Natural killer cell treated with Interleukin-12 subunit alpha and Interleukin-12 subunit beta and Interleukin-15 and Interleukin-18, amount 100 ng/mL, for 72 hours (primary cell): ENCODE measurements at places on chromosomes 12 and 14. TPM values are rescaled to one million over a fixed set of nuclear protein-coding genes. Genes with fewer than 3 reads are reported as not detected.

- DNase-seq, result no peak
Observed at GRCh38 chr12:71303199-71303598, 136.4 kb upstream of the LGR5 start.

The KRT77 gene
- total RNA-seq, result not detected

GRCh38 chr14:90188588-90188987 is 67.8 kb upstream of the PSMC1 start:
- DNase-seq, result no peak

GRCh38 chr12:116559162-116559935 is at the start of gene MAP1LC3B2:
MAP1LC3B2 (plus strand) TSS chr12:116559381; CDS start chr12:116575943, 16,562 bp downstream.
- peak; percentile 83 for DNase-seq

The GARIN6 gene
- total RNA-seq, result not detected

DNA sequence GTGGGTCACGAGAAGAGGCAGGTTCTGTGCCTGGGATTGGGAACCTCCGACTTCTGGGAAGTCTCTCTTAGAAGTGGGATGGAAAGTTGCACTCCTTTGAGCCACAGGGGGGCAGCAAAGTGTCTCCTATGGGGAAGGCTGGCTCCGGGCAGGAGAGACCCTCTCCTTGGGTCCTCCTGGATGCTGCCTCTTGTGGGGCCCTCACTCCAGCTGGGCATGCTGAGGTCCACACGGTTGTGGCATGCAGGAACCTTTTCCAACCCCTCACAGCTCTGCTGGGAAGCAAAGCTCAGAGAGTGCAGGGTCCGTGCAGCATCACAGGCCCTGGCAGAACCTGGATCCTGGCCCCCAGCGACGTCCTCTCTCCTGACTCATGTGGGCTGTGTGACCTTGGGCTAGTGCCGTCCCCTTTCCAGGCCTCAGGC is 17.4 kb downstream of the SDSL start:
- DNase-seq, result no peak

- peak; percentile 68 for DNase-seq
Observed at GRCh38 chr14:89245802-89246201, 171.2 kb downstream of the FOXN3 start.

- no peak for DNase-seq
Observed at GRCh38 chr12:42386308-42386707, 60.3 kb downstream of the PPHLN1 start.

DNA sequence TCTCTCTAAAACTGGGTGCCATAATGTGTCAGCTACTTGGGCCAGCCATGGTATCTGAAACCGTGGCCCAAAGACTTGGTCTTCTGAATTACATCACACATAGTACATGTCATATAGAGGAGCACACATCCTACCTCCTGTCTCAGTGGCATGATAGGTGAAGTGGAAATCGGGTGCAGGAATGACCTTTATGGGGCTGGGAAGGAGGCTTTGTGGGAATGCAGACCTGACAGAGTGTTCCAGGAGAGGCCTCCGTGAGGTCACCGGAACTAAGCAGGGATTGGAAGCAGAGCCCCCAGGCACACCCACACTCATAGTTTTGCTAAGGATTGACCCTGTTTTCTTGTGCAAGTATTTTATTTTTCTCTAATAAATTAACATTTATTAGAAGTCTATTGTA is 82.6 kb downstream of the NTF3 start:
- no peak for DNase-seq

DNA sequence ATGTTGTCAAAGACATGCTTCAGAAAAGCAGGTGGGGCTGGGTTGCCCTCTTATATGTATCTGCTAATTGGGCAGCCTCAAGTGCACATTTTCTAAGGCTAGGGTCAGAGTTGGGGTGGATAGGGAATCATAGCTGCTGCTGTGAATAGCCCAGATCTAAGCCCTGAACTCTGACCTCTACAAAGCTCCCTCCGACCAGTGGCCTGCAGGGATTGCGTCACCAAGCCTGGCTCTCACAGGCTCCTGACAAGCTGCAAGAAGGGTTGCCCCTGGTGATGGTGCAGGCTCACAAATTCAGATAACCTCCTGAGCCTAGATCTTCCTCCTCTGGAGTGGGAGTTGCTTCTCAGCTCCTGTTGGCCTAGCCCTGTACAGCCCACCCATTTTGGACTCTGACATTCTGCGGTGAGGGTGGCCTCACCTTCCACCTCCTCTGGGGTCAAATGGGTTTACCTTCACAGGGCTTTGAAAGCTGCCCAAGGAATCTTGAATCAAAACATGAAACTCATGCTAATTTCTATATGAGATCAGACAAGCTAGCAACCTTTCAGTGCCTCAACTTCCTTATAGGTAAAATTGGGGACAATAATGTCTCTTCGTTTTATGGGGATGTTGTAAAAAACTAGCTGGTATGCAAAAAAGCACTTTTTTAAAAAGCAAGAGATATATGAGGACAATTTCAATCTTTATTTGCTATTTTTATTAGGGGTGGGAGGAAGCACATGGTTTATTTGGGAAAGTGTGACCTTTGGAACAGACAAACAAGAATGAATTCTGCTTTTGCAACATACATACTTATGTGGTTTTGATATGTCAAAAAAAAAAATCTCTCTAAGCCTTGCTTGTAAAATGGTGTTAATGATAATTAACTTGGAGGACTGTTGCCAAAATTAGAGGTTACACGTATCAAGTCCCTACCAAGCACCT is 4.9 kb upstream of the SUSD6 start:
- no peak for DNase-seq

The PLEKHH1 gene
- 1.2 TPM for total RNA-seq

GRCh38 chr14:102907303-102907844 is 15.1 kb upstream of the AMN start:
- no peak for DNase-seq

The OR4K5 gene
- total RNA-seq, result not detected

GRCh38 chr12:40945772-40946171 is 242.3 kb upstream of the PDZRN4 start:
- DNase-seq, result no peak

The FOXN4 gene
- total RNA-seq, result not detected

The ZNF26 gene
- total RNA-seq, result 24.1 TPM

GRCh38 chr12:107681455-107681835 is 4.2 kb upstream of the PWP1 start:
- DNase-seq, result no peak

The SPIC gene
- not detected for total RNA-seq

DNA sequence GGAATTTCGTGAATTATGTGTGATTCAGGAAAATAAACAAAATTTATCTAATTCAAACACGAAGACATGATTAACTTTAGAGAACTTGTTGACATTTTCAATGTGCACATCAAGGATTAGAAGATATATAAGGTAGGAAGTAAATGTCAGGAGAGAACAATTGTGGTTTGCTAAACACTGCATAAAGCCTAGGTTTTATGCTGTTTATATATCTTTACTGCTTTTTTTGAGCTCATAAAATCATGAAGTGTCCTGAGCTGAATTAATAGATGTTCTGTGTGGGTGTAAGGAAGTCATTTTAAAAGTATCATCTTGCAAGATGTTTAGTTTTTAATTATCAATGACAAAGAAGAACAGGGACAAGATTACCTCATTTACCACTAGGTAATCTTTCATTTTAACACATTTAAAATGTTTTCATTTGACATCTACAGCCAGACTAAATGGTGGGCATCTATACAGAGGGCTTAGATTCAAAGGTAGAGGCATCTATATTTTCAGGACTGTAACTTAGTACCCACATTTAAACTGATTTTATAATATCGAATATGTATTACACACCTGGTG is 382.8 kb downstream of the ADAMTS20 start:
- no peak for DNase-seq

DNA sequence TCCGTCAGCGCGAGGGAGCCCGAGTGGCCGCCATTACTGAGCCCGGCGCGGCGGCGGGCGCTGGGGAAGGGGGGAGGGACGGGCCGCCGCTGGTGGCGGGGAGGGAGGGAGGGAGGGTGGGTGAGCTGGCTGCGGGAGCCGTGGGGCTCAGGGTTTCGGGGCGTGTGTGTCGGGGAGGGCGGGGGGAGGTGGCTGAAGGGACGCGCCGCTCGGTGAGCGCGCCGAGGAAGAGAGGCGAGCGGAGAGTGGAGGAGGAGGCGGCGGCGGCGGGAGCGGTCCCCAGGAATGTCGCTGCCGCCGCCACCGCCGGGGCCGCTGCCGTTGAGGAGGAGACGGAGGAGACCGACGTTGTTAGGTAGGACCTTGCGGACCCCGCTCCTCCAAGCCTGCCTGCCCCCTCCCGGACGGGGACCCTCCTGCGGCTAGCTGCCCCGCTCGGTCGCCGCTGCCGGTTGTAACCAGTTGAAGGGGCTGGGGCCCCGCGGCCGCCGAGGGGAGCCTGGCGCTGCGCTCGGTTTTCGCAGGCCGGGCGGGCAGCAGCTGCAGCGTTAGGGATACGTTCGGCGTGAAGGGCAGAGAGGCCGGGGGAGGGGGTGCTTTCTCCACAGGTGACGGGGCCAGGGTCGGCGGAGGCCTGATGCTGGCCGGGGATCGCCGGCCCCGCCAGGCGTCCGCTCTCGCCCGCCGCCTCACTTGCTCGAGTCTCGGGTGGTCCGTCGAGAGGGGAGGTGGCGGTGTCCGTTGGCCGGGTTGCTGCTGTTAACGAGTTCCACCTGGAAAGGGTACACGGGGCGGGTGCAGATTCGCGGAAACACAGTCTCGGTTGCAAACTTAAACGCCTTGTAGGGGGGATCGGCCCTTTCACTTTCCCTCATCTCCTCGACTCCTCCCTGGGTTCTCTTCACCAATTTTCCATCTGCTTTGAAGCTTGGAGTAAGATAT is at the start of gene ARHGAP5:
Gene ARHGAP5, plus strand, starts transcription at position 224 of the 942 bp plus-strand sequence. CDS start 13,366 bp downstream, outside the sequence.
- peak; percentile 61 for DNase-seq

The GPR68 gene
- total RNA-seq, result 30.2 TPM

DNA sequence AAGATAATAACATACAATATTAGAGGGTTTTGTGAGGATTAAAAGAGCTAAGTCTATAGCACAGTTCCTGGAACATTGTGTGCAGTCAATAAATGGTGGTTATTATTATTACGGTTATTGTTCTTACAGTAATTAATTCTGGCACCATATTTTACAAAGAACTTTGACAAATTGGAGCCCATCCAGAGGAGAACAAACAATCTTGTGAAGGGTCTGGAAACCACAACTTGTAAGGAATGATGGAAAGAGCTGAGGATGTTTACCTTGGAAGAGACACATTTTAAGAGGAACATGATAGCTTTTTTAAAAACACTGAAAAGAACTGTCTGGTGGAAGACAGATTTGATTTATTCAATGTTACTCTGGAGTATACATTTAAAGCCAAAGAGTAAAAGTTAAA is 150.5 kb upstream of the KRR1 start:
- DNase-seq, result no peak

GRCh38 chr12:113170926-113171325 is 14.4 kb downstream of the DDX54 start:
- no peak for DNase-seq

The TCL1B gene
- not detected for total RNA-seq

- DNase-seq, result no peak
Observed at GRCh38 chr12:43459285-43459684, 92.7 kb downstream of the ADAMTS20 start.

DNA sequence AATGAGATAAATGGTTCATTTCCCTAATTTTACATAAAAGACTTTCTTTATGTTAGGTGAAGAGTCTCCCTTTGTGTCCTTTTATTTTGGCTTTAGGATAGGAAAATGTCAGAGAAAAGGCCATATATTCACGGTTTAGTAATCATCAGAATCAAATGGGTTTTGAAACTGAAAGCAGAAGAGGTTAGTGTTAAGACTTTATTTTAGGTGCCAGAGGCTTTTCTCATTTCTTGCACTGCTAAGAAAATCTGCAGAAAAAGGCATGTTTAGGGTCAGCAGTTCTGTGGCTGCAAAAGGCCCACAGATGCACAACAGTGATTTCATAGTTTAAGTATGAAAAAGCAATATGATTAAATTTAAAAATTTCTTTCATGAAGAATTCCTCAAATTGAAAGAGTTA is 80.4 kb upstream of the SINHCAF start:
- no peak for DNase-seq

DNA sequence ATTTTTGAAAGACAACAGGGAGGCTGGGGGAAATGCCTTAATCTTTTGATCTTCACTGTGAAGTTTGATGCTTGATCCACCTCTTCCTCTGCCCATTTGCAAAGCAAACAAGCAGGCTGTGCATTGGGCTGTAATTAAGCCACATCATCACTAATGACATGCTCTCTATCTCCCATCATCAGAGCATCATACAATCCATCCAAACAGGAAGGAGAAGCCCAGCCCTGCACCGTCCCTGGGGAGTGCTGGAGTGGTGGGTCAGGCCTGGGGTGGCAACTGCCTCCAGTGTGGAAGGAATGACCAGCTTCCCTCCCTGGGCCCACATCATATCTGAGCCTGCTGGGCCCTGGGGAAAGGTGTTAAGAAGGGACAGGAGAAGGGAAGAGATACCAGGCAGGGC is 6.9 kb upstream of the KRT74 start:
- no peak for DNase-seq

- no peak for DNase-seq
Observed at GRCh38 chr14:103033681-103034096, 23.7 kb downstream of the CDC42BPB start.

DNA sequence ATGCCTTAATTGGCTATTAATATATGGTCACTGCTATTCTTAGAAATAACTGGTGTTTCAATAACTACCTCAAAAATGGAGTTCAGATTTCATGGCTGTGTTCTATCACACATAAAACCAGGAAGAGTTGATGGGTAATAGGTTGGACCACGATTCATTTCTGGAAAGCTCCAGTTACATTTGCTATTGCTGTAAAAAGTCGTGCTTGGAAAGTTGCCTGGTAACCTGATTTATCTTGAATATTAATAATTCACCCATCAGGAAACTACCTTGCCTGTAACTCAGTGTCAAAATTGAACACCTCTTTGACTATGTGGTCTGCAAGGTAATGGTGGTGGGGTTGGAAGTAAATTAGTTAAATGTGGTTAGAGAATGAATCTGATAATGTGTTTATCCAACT is 104.7 kb upstream of the IFNG-AS1 start:
- DNase-seq, result no peak

DNA sequence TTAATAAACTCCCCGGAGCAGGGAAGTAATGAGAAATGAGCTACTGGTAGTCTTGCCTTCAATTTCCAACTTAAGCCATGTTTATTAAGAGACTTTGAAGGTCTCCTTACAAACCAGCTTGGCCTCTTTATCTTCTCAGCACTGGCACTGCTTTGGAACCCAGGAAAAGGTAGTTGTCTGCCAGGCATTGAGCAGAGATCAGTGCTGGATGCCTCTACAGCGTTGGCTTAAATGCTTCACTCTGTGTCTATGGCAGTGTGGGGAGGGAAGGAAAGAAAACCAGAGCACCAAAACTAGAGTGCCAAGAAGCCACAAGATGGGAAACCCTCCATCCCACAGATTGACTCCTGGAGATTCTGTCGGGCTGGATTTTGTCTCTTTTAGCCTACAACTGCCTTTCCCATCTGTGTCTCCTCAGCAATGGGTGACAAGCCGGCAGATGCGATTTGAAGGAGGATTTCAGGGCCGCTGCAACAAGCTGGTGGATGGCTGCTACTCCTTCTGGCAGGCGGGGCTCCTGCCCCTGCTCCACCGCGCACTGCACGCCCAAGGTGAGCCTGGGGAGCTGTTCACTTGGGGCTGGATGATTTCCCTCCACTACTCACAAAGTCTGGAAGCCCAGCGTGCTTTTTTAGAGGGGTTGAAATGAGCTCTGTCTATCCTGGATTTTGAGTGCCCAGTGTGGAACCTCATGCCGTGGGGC is 57.3 kb downstream of the FNTB start:
- no peak for DNase-seq

GRCh38 chr12:87382959-87383566 is 646.1 kb downstream of the C12orf50 start:
- no peak for DNase-seq

GRCh38 chr12:75390156-75390898 is 562 bp upstream of the GLIPR1L2 start:
- DNase-seq, result no peak

- no peak for DNase-seq
Observed at GRCh38 chr12:89765959-89766824, 57.6 kb upstream of the ATP2B1 start.

The RHEBL1 gene
- 21.9 TPM for total RNA-seq
